ENCODE measurements at places on chromosomes 4 and X.

DNA sequence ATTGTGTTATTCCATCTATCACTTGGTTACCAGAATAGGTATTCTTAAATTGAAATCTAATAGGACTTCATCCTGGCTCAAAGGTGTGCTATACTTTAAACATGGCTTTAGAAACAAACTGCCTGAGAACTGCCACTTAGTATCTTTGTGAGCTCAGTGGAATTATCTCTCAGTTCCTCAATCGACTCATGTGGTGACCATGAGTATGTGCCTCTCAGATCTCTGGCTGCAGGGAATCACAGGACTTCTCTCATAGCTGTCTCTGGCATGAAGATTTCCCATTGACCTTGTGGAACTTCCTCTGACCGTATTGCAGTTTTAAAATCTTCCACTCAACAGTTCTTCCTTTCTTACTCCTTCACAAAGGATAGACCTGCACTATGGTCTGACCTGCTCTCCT is 681.9 kb upstream of the BOD1L1 start:
- no peak for DNase-seq

- DNase-seq: no peak
These were observed 80.5 kb downstream of the FAM53A start for GRCh38 chr4:1603413-1604135.

- DNase-seq: no peak
These were observed 17.8 kb downstream of the GUCY1A1 start for GRCh38 chr4:155684423-155684822.

DNA sequence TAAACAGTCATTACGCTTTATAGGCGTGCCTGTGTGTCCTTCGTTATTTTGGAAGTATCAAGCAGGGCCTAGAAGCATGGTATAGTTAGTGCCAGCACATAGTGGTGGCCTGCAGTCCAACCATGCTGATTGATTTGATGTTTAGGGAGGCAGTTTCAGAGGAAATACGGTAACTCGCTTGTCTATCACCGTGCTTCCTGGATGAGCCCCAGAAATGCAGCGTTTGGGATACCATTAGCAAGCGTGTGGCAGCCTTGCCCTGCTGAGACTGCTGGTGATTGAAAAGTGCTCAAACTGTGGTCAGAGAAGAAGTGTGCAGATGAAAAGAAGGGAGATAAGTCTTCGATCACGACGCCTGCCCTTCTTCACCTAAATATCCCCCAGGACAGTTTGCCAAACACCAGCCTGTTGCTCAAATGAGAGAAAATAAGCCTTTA is 158.4 kb downstream of the CHIC2 start:
- no peak for DNase-seq

DNA sequence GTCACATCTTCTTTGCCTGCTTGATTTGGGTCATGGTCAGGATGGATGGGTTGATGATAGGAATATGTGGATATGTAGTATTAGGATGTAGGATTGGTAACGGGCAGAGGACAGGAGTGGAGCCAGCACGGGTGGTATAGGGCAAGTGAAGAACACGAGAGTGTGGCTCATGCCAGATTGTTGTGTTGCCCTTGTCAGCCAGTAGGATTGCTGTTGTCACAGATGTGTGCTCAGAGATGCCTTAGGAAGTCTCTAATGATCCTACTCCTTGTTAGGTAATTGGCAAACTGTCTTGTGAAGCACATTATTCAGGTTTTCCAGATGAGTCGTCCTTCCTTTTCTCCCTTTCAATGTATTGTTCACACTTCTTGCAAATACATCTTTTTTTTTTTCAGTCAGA is 5.5 kb downstream of the ATP10D start:
- DNase-seq: no peak

GRCh38 chrX:70479247-70479921 is 34.7 kb downstream of the DLG3 start:
- no peak for DNase-seq

DNA sequence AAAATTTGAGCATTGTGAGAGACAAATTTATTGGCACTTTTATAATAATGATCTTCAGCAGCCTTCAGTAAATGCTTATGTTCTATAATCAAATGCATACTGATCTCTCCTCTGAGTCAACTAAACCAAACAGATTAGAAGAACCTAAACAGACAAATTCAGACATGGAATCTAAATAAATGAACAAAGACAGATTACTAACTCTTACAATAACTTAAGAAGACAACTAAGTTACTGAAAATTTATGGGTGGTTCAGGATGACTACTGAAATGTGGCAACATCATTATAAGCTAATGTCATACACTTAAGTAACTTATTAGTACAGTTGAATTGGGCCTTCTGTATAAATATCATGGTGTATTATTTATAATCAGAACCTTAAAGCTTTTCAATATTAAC is 127.3 kb downstream of the NEK1 start:
- no peak for DNase-seq

DNA sequence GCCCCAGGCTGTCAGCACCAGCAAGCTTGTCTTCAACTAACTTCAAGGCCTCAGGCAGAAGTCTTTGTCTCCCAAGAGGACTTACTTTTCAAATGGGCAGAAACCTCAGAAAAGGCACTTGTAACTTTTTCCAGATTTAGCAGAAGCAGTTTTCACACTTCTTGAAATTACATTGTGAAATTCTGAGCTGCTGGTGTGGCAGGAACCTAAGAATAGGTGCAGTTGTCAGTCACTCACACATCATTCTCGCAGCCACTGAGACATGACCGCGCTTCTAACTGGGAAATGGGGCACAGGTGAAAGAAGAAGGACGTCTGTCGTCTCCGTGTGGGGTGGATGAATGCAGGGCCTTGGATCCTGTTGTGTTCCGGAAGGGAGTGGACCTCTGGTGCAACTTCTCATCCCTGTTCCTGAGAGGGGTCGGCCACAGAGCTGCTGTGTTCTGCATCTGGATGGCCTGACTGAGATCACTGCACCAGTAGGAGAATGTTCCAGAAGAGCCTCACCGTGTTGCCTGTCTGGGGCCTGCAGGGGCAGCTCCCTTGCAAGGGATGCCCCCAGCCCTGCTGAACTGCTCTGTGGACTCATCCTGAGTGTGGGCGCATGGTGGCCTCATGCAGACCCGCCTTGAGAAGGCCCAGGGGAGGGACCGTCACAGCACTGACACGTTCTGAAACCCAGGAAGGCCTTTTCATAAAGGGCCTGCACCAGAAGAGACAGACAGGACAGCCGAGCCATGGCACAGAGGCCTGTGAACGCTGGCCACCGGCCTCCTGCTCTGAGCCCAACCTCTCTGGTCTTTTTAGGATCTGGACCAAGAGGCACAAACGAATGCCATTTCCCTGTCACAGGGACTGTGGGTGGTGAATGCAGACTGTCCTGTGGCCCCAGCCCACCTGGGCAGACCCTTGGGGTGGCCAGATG is 18.7 kb downstream of the NAT8L start:
- DNase-seq: no peak

DNA sequence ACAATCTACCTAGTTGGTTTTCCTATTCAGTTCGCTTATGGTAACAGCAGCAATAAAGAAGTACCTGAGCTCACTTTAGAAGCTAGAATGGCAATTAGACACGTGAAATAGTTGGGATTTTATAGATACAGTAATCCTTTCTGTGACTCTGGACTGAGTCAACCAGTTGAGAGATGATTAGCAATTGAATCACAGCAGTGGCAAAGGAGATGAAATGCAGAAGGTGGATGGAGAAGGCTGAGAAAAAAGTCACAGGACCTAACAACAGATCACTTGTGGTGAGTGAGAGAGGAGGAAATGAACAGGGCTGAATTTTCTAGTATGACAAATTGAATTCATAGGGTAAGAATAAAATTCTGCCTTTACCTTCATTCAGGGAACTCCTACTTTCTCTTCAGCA is 197.1 kb upstream of the MAGEB18 start:
- no peak for DNase-seq

DNA sequence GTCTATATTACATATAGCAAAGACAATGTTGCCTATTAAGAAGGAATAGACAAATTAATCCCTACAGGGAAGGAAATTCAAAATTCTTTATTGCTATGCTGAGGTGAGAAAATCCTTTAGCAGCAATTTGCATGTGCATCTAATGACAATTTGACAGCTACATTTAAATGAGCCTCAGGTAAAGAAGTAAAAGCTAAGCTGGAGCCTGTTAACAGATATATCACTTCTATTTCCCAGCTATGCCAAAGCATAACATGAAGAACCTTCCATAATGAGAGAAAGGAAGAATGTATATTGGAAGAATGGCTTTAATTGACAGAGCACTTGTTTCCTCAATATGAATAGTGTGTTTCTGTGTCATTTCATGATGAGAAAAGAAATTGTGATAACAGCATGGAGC is 71.6 kb downstream of the BMP3 start:
- DNase-seq: no peak

- no peak for DNase-seq
These were observed 211.2 kb downstream of the ANK2 start for GRCh38 chr4:113260688-113261087.

GRCh38 chrX:114650351-114650750 is 66.5 kb downstream of the HTR2C start:
- no peak for DNase-seq

DNA sequence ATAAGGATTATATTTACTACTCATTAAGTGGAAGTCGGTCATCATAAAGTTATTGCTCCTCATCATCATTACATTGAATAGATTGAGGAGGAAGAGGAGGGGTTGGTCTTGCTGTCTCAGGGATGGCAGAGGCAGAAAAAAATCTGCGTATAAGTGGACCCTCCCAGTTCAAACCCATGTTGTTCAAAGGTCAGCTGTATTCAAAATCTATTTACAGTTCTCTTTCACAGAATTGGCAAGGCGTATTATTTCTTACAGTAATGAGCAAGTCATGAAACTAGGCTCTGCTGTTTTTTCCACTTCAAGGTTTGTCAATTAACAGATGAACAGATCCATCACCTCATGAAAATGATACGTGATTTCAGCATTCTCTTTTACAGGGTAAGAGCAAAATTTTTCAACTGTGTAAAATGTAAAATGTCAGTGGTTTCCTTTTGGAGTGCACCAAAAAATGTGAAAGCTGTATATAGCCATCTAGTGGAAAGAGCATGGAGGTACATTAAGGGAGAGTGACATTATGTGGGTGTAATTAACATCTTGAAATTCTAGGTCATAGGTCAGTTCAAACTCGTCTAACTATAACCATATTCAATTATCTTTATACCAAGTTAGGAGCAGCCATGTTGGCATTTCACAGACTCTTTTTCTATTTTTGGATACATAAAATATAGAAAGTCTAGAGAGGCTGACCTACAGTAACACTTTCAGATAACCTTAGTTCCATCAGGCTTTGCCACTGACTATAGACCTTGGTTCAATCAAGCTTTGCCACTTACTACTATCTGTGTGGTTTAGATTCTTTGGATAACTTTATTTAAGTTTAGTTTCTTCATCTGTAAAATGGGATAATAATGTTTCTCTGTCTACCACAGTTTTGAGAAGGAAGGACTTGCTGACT is 30.1 kb downstream of the NEIL3 start:
- no peak for DNase-seq

DNA sequence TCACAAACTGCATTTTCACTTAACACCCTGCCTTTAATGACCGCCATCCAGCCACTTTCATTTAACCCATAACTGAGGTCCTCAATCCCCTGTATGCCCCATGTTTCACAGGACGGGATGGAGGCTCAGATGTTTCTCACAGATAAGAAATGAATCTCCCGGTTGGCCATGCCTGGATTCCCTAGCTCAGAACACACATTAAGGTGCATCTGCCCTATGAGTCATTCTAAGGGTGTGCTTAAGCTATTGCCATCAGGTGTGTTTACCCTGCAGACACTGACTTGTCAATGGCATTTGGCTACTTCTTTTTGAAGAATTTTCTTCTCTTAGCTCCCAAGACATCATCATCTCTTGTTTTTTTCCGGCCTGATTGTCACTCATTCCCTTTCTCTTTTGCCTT is 222.6 kb upstream of the SMIM31 start:
- no peak for DNase-seq

DNA sequence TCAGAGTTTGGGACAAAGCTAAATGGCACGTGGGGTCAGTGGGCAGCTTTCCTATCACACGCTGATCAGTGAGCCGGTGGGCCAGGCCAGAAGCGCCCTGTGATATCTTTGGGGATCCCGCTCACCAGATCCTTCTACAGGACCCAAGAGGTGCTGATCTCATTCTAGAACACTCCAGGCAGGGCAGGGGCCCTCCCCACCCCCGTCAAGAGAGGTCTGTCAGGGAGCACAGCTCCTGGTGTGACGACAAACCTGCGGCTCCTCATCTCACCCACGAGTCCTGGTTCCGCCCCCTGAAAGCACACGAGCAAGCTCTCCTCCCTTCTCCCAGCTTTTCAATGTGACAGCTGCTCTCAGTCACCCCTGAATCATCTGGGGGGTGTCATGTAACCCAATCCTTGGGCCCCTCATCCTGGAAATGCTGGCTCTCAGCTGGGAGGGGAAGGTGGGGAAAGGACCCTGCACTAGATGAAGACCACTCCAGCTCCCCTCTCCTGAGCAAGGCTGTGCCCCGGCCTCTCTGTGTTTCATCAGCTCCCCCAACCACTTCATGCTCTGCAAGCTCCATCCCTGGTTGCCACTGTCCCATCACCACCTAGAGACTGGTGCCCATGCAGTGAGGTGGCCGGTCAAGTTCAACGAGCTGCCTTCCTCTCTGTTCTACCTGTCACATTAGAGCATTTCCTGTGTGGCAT is 4.6 kb downstream of the HCFC1 start:
- no peak for DNase-seq

- no peak for DNase-seq
These were observed 60.7 kb downstream of the ZFX start for GRCh38 chrX:24210190-24210589.

DNA sequence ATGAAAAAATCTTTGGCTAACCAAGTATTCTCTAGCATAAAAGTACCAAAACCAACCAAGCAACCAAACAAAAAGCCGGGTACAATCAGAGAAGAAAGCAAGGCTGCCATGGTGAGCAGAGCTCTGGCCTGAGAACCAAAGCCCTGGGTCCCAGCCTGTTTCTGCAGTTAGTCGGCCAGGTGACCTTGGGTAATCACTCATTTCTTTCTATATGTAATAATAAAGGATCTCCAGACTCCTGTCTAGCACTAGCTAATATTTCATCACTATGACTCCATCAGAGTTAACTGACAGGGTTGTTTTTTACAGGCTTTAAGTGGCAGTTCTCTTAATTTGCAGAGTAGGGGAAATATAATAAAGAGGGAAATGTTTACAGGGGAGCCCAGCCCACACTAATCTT is 34.0 kb upstream of the RASGEF1B start:
- no peak for DNase-seq

DNA sequence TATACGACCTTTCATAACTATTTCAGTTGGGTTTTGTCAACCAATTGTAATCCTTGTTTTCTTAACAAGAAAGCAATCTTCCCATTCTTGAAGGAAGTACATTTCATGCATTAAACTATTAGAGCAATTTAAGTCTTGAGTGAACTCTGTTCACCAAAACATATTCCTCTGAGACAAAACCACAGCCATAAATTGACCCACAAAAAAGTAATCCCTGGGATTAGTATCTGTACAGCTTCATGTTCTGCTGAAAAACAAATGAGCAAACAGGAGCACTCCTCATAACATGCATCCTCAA is 207.0 kb upstream of the PDE5A start:
- no peak for DNase-seq

Measured in effector CD4-positive, alpha-beta T cell (primary cell).